Esophagus muscularis mucosa (tissue), 4 donors: ENCODE measurements at places on chromosomes 1 and 21.

DNA sequence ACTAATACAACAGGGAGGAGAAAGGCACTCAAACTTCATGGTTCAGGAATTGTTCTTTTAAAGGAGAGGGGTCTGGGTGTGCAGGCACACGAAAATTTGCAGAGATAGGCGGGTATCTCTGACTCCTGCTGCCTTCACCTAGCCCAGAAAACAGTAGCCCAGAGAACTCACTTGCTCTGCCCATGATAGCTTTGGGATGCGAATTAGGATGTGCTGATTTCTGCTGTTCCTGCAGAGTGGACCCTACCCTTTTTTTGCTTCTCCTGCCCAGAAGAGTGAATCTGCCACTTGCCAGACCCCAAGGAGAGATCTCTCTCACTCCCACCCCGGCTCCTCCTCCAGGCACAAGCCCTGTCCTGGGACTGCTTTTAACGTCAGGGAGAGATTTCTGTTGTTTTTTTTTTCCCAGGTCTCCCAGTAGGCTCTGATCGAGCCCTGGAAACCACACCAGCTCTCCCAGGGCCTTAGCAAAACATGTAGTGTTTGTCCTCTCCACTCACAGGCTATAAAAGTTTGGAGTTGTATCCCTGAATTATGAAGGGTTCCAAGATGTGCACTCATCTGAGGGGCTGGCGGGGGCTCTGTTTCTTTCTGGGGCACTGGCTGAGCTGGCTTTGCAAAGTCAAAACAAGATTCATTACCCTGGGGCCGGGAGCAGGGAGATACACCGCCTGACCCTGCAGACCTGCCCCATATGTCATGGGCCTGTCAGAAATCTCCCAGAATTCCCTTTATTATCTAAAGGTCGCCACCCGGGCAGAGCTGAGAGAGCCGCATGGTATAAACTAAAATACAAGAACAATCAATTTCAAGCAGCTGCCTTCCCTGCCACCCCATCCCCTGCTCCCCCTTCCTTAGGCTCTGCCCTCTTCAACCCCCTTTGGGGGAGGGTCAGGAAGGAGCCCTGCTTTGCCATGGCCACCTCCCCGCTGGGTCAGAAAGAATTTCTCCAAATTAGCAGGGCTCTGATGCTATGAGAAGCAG, 17.9 kb downstream of the PLXNA2 start:
- no peak overlapping the region for H3K4me3 ChIP-seq
- H3K4me1 ChIP-seq = peaks cover 61% of the 10 kb centered on the region
- H3K27ac ChIP-seq = peak overlapping the region; percentile 70
- no peaks in the 10 kb centered on the region for H3K27me3 ChIP-seq
- H3K36me3 ChIP-seq = no peaks in the 10 kb centered on the region
- no peak for DNase-seq

DNA sequence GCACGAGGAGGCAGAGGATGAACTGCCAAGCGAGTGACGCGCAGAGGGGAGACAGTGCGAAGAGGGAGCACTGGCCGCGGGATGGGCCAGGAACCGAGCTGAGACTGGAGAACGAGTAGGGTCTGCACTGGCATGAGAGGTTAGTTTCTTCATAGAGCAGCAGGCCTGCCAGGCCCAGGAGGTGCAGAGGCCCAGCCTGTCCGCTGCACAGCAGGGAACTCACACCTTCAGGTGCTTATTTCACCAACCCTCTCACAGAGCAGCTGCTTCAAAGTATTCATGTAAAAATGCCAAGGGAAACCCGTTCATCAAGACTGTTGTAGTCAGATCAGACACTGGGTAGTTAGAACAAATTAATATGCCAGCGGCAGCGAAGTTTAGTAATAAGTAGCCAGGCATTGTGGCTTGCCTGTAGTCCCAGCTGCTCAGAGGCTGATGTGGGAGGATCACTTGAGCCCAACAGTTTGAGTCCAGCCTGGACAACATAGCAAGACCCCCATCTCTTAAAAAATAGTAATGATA, 144.5 kb downstream of the SLC45A1 start:
- H3K4me3 ChIP-seq = no peak overlapping the region
- peak overlapping the region; percentile 80 for H3K27ac ChIP-seq
- H3K27me3 ChIP-seq = no peaks in the 10 kb centered on the region
- peaks cover 90% of the 10 kb centered on the region for H3K4me1 ChIP-seq
- no peaks in the 10 kb centered on the region for H3K36me3 ChIP-seq

DNA sequence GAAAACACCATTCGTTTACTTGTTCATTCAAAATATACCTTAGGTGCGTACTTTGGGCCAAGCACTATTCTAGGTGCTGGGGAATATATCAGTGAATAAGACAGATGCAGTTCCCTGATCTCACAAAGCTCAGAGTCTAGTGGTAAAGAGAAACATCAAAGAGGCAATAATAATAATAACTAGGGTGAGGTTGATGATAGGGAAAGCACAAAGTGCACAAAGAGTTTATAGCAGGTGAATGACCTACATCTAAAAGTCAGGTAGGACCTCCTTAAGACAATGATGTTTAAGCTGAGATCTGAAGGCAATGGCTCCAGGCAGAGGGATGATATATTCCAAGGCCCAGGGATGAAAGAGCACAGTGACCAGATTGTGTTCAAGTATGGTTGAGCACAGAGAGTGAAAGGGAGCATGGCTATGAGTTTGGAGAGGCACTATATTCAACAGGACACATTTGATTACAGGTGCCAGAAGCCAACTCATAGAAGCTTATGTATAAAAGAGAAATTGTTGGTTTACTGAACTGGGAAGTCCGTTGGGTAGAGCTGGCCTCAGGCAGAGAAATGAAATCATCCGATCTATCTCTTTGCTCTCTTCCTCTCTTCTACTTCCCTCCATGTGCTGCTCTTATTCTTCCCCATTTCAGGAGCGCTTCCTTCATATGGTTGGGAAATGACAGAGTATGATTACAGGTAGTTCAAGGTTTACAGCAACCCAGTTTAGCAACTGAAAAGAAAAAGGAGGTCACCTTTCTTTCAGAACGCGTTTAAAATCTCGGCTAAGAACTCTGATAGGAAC, 23.0 kb upstream of the CCT8 start:
- no peaks in the 10 kb centered on the region for H3K36me3 ChIP-seq
- DNase-seq = no peak
- H3K27ac ChIP-seq = no peak overlapping the region
- H3K4me1 ChIP-seq = no peaks in the 10 kb centered on the region

DNA sequence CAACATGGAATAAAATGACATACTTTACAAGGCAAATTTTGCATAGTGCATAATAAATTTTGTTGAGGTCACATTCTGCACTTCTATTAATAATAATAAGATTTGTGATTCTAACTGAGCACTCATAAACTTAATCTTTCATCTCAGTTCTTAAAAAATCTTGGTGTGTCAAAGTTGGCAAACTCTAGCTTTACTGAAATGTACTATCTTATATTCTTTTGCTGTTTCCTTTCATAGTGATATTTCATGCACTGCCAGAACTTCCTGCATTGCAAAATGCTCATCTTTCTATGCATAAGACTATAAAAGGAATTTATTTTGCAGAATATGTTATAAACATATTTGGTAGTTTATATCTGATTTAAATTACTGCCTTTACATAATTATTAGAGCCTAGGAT, 797.6 kb downstream of the ADGRL2 start:
- no peak for DNase-seq
- H3K27ac ChIP-seq = no peak overlapping the region
- no peaks in the 10 kb centered on the region for H3K36me3 ChIP-seq
- no peak overlapping the region for H3K4me3 ChIP-seq

DNA sequence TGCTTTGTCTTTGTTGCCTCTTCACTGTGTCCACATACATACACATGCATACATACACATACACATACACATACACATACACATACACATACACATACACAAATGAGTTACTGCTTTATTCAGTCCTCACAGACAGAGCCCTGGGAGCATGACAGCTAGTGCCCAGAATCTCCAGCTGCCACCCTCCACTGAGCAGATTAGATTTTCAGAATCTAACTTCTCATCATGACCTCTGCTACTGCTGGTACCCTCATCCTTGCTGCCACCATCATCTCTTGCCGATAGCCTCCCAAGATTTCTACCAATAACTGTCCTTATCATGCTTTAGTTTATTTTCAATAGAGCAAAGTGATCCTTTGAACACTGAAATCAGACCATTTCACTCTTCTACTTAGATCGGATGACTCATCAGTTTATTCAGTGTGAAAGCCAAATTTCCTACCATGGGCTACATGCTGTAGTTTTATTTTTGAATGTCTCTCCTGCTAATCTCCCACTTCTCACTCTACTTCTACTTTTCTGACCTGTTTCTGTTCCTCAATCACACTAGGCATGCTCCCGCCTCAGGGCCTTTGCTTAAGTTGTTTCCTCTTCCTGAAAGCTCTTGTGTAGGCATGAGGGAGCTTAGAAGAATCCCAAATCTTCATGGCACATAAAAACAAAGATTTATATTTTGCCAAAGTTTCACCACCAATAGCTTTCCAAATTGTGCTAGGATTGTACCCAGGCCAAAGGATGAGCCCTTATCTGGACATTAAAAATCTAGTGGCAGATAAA, 43.0 kb downstream of the ATP6V1G3 start:
- no peak overlapping the region for H3K27ac ChIP-seq
- H3K4me1 ChIP-seq = no peaks in the 10 kb centered on the region
- no peaks in the 10 kb centered on the region for H3K36me3 ChIP-seq
- H3K4me3 ChIP-seq = no peak overlapping the region
- no peaks in the 10 kb centered on the region for H3K27me3 ChIP-seq

DNA sequence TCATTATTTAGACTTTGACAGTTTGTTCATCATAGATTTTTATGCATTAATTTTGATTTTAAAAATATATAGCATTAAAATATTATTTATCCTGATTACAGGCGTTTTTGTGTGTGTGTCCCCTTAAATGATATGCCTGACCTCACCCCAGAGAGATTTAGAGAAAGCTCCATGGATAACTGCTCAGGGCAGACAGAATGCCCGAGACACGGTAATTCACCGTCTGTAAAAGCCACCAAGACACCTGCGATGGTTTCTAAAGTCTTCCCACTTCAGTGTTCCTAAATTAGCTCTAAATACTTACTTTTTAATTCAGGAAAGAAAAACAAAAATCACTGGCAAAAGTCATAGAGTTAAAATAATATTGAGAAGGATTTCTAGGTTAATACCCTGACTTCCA, 350.6 kb upstream of the RUNX1 start:
- no peaks in the 10 kb centered on the region for H3K36me3 ChIP-seq
- no peaks in the 10 kb centered on the region for H3K4me1 ChIP-seq
- no peak overlapping the region for H3K4me3 ChIP-seq
- DNase-seq = no peak
- H3K27me3 ChIP-seq = peaks cover 13% of the 10 kb centered on the region
- H3K27ac ChIP-seq = no peak overlapping the region

DNA sequence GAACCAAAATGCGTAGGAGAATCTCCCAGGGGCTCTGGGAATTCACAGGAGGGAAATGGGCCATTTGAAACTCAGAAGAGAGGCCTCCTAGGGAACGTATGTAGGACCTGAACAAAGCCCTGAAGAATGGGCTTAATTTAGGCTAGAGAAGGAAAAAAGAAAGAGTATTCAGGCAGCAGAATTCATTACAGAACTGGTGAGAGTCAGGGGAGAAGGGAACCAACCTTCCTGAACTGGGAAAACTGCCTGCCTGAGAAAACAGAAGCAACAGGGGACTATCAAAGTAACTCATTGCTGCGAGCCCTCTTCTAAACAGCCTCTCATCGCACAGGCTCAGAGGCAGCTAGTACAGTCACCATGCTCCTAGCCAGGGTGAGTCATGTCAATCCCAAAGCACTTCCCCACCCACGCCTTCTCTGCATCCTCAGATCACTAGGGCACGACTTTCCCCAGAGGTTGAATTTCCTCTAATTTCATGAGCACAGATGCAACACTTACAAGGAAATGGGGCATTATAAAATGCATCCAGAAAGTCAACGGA, 98.1 kb downstream of the ADSS2 start:
- H3K27ac ChIP-seq = peak overlapping the region; percentile 23
- no peaks in the 10 kb centered on the region for H3K36me3 ChIP-seq
- no peak for DNase-seq

DNA sequence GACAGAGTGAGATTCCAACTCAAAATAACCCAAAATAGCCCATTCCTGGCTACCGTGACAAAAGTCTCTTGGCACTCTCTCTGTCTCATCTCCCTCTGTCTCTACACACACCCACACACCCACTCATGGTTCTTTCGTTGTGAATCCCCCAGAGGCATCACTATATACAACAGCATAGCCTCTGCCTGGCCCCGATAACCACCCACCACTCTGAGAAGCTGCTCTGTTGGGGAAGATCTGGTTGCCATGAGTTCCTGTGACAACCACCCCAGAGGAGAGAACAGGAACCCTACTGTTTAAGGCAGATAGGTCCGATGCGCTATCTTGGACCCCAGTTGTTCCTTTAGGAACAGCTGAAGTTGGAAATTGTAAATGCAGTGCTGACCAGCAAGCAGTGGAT, 70.4 kb upstream of the LYST start:
- DNase-seq = no peak
- H3K4me3 ChIP-seq = no peak overlapping the region
- peaks cover 4% of the 10 kb centered on the region for H3K4me1 ChIP-seq
- no peak overlapping the region for H3K27ac ChIP-seq
